Uterus (tissue), 4 donors: ENCODE measurements at places on chromosomes 11 and 22. TPM values are rescaled to one million over a fixed set of nuclear protein-coding genes. Genes with fewer than 3 reads are reported as not detected.

GRCh38 chr11:72411623-72412419 is 22.5 kb downstream of the CLPB start:
- no peak for DNase-seq
- H3K27me3 ChIP-seq: no peaks in the 10 kb centered on the region
- no peak overlapping the region for H3K4me3 ChIP-seq
- no peak overlapping the region for H3K27ac ChIP-seq
- H3K36me3 ChIP-seq: no peaks in the 10 kb centered on the region
- no peaks in the 10 kb centered on the region for H3K4me1 ChIP-seq

DNA sequence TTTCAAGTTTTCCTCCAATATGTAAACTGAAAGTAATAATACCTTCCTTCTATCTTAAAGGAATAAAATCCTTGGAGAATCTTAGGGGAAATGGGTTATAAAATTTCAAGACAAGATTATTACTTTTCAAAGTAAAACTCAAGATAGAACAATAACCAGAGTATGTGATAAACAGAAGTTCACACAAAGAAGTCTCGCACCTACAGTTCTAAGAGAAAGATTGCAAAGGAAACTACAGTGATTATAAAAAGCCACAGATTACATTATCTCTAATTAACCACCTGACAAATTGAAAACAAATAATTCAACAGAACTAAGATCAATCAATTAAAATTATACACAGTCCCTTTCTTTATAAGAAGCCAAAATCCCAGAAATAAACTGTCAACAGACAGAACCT is 34.0 kb downstream of the AMBRA1 start:
- no peaks in the 10 kb centered on the region for H3K27me3 ChIP-seq
- no peak overlapping the region for H3K4me3 ChIP-seq
- peak overlapping the region; percentile 84 for H3K27ac ChIP-seq
- H3K4me1 ChIP-seq: peaks cover 10% of the 10 kb centered on the region
- DNase-seq: no peak

DNA sequence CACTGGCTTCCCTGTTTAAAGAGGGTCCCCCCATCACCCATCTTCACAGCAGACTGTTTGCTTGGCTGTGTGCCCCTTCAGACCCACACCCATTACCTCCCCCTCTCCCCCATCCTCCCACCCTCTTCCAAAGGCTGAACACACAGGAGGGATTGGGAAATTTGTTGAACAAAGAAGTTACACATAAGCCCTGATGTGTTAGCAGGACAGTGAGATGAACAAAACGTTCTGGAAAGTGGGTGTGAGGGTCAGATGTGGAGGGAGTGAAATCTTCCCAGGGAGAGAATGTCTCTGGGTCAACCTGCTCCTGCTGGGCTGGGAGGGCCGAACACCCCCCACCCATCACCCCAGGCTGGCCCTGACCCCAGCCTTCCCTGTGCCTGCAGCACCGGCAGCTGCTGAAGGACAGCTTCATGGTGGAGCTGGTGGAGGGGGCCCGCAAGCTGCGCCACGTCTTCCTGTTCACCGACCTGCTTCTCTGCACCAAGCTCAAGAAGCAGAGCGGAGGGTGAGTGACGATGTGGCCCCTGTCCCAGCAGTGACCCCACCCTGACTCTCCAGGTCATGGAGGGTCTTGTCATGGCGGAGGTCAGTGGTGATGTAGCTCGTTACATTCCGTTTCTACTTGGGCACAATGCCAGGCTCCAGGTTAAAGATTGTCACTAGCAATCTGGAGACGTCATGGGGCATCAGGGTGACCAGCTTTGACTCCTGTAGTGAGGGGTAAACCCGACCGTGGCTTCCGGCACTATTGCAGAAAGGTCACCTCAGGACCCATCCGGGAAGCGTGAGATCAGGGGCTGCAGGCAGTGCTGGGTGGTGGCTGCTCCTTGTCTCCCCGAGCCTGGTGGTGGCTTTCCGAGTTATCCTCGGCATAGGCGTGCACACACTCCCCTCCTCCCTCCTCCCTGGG is 103.5 kb downstream of the BCR start:
- H3K4me1 ChIP-seq: no peaks in the 10 kb centered on the region
- no peak for DNase-seq
- H3K27me3 ChIP-seq: no peaks in the 10 kb centered on the region
- no peak overlapping the region for H3K27ac ChIP-seq

- H3K27ac ChIP-seq: no peak overlapping the region
- no peak overlapping the region for H3K4me3 ChIP-seq
Observed at GRCh38 chr22:20264614-20265452, 3.3 kb downstream of the RTN4R start.

- no peak for DNase-seq
- no peaks in the 10 kb centered on the region for H3K36me3 ChIP-seq
- H3K4me3 ChIP-seq: no peak overlapping the region
- H3K4me1 ChIP-seq: no peaks in the 10 kb centered on the region
- no peaks in the 10 kb centered on the region for H3K27me3 ChIP-seq
Observed at GRCh38 chr11:64647019-64647779, 56.2 kb downstream of the SLC22A12 start.

- H3K4me1 ChIP-seq: peaks cover 47% of the 10 kb centered on the region
- DNase-seq: no peak
- no peaks in the 10 kb centered on the region for H3K36me3 ChIP-seq
- no peaks in the 10 kb centered on the region for H3K27me3 ChIP-seq
Observed at GRCh38 chr22:36340621-36341020, 47.1 kb downstream of the MYH9 start.

DNA sequence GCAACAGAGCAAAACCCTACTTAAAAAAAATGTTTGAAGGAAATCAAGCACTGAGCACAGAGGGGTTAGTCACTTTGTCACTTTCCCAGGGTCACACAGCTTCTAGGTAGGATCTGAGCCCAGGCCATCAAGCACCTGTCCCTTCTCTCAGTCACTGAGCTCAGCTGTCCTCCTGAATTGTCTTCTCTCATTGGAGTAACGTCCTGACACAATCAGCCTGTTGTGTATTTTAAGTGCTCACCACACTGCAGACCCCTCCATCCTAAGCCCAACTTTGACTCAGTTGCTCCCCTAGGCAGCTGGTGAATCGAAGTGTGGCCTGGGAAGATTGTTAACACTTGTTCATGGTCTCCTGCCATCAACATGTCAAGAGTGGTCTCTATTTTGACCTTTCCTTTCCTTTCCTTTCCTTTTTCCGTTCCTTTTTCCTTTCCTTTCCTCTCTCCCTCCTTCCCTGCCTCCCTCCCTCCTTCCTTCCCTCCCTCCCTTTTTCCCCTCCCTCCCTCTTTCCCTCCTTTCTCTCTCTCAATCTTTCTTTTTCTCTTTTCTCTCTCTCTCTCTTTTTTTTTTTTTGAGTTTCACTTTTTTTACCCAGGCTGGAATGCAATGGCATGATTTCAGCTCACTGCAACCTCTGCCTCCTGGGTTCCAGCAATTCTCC is 76.1 kb downstream of the PIWIL3 start:
- no peaks in the 10 kb centered on the region for H3K27me3 ChIP-seq
- H3K27ac ChIP-seq: no peak overlapping the region
- H3K4me3 ChIP-seq: no peak overlapping the region
- DNase-seq: no peak
- no peaks in the 10 kb centered on the region for H3K36me3 ChIP-seq

- no peak overlapping the region for H3K27ac ChIP-seq
- H3K27me3 ChIP-seq: no peaks in the 10 kb centered on the region
Observed at GRCh38 chr11:121347094-121347493, 54.5 kb downstream of the SC5D start.

- H3K4me3 ChIP-seq: no peak overlapping the region
- no peak for DNase-seq
- H3K36me3 ChIP-seq: no peaks in the 10 kb centered on the region
- no peaks in the 10 kb centered on the region for H3K4me1 ChIP-seq
- no peak overlapping the region for H3K27ac ChIP-seq
- H3K27me3 ChIP-seq: no peaks in the 10 kb centered on the region
Observed at GRCh38 chr11:79950172-79950571, 509.3 kb upstream of the TENM4 start.

GRCh38 chr11:115222218-115222862 is 281.9 kb downstream of the CADM1 start:
- DNase-seq: no peak
- H3K27me3 ChIP-seq: no peaks in the 10 kb centered on the region
- H3K4me3 ChIP-seq: no peak overlapping the region
- no peak overlapping the region for H3K27ac ChIP-seq
- H3K36me3 ChIP-seq: no peaks in the 10 kb centered on the region
- H3K4me1 ChIP-seq: no peaks in the 10 kb centered on the region

GRCh38 chr22:27134315-27134701 is 476.9 kb downstream of the MIAT start:
- H3K27ac ChIP-seq: peak overlapping the region; percentile 52
- peaks cover 12% of the 10 kb centered on the region for H3K4me1 ChIP-seq
- no peaks in the 10 kb centered on the region for H3K27me3 ChIP-seq

- peaks cover 10% of the 10 kb centered on the region for H3K4me1 ChIP-seq
- no peak overlapping the region for H3K27ac ChIP-seq
- no peak overlapping the region for H3K4me3 ChIP-seq
Observed at GRCh38 chr11:36235750-36236149, 53.5 kb downstream of the COMMD9 start.

DNA sequence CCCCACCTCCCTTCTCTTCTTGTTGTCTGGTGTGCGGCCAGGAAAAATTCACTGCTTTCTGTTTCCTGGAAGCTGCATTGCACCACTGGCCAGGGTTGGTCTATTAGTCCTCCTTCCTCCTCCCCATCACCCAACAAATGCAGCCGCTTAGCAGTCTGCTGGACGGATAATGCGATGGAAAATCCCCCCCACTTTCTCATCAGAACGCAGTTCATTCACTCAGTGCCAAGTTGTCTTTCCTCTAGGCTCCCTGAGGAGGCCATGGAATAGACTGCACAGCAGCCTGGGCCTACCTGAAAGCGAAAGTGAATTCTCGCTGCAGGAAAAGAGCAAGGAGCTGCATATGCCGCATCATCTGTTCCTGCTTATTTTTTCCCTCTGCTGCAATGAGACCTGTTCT is 513.6 kb downstream of the METTL15 start:
- no peaks in the 10 kb centered on the region for H3K36me3 ChIP-seq
- H3K4me1 ChIP-seq: no peaks in the 10 kb centered on the region
- peak; percentile 17 for DNase-seq
- no peak overlapping the region for H3K4me3 ChIP-seq
- H3K27ac ChIP-seq: no peak overlapping the region

DNA sequence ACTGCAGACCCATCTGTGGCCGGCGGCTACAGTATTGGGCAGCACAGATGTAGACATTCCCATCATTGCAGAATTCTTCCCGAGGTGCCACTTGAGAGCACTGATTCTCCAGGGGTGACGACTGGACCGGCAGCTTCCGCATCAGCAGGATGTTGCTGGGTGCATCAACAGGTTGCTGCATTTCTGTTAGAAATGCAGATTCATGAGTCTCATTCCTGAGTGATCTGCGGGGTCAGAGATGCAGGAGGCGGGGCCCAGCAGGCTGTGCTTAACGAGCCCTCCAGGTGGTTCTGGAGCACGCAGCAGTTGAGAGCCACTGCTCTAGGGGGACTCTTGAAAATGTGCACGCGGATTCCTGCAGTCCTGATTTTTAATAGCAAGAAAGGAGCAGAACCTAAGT is 321.8 kb downstream of the TBC1D22A start:
- H3K4me3 ChIP-seq: no peak overlapping the region
- H3K27ac ChIP-seq: no peak overlapping the region
- H3K4me1 ChIP-seq: no peaks in the 10 kb centered on the region
- no peaks in the 10 kb centered on the region for H3K27me3 ChIP-seq
- no peaks in the 10 kb centered on the region for H3K36me3 ChIP-seq

- H3K4me3 ChIP-seq: peak overlapping the region; percentile 50
- no peak for DNase-seq
- H3K27me3 ChIP-seq: no peaks in the 10 kb centered on the region
- no peaks in the 10 kb centered on the region for H3K36me3 ChIP-seq
- H3K4me1 ChIP-seq: no peaks in the 10 kb centered on the region
Observed at GRCh38 chr22:37808294-37808657, 542 bp downstream of the GCAT start.

DNA sequence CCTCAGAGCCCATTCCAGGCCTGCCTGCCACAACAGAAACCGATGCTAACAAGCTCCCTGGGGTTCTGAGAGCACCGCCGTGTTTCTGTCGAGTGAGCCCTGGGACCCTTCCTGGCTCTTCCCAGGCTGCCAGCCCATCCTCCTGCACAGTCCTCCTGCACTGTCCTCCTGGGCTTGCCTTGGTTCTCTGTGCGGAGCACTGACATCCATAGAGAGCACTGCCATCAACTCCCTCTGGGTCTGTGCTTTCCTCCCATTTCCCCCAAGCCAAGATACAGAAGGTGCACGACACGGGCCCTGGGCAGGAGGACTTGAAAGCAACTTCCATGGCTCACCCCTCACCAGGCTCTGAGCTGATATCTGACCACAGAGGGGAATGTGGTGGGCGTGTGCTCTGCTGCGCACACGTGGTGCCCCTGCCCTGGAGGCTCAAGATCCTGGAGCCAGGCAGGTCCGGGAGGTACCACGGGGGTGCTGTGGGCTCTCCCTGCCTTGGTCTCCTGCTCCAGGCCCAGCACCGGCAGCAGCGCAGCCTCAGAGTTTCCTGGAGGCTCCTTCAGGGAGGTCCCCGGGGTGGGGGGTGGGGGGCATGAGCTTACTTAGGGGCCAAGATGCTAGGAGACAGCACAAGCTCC is 304.2 kb downstream of the BRD1 start:
- no peak overlapping the region for H3K27ac ChIP-seq
- H3K36me3 ChIP-seq: no peaks in the 10 kb centered on the region
- no peaks in the 10 kb centered on the region for H3K4me1 ChIP-seq

GRCh38 chr22:45997077-45997776 is 20.3 kb upstream of the WNT7B start:
- H3K4me3 ChIP-seq: no peak overlapping the region
- H3K27me3 ChIP-seq: no peaks in the 10 kb centered on the region
- H3K4me1 ChIP-seq: no peaks in the 10 kb centered on the region
- H3K36me3 ChIP-seq: no peaks in the 10 kb centered on the region
- peak; percentile 95 for DNase-seq

GRCh38 chr11:90775567-90776165 is 552.8 kb upstream of the CHORDC1 start:
- no peaks in the 10 kb centered on the region for H3K4me1 ChIP-seq
- DNase-seq: no peak
- H3K36me3 ChIP-seq: no peaks in the 10 kb centered on the region
- no peak overlapping the region for H3K4me3 ChIP-seq

LGALS12 gene
- total RNA-seq: not detected

SYT13 gene
- total RNA-seq: 4.9 TPM

NFAM1 gene
- total RNA-seq: not detected

CHRNA10 gene
- not detected for total RNA-seq

NDUFS8 gene
- total RNA-seq: 53.4 TPM

LARGE2 gene
- 0.64 TPM for total RNA-seq

CNGA4 gene
- total RNA-seq: not detected

CSF2RB gene
- 3.4 TPM for total RNA-seq

HEPACAM gene
- not detected for total RNA-seq

PRODH gene
- 3.7 TPM for total RNA-seq

APOL1 gene
- total RNA-seq: 26.5 TPM

CASP1 gene
- total RNA-seq: 17.2 TPM

KRTAP5-2 gene
- not detected for total RNA-seq

PGA5 gene
- not detected for total RNA-seq

TCIRG1 gene
- total RNA-seq: 162 TPM
